Lung (tissue), 17 donors: ENCODE measurements at places on chromosomes 12 and 14.

DNA sequence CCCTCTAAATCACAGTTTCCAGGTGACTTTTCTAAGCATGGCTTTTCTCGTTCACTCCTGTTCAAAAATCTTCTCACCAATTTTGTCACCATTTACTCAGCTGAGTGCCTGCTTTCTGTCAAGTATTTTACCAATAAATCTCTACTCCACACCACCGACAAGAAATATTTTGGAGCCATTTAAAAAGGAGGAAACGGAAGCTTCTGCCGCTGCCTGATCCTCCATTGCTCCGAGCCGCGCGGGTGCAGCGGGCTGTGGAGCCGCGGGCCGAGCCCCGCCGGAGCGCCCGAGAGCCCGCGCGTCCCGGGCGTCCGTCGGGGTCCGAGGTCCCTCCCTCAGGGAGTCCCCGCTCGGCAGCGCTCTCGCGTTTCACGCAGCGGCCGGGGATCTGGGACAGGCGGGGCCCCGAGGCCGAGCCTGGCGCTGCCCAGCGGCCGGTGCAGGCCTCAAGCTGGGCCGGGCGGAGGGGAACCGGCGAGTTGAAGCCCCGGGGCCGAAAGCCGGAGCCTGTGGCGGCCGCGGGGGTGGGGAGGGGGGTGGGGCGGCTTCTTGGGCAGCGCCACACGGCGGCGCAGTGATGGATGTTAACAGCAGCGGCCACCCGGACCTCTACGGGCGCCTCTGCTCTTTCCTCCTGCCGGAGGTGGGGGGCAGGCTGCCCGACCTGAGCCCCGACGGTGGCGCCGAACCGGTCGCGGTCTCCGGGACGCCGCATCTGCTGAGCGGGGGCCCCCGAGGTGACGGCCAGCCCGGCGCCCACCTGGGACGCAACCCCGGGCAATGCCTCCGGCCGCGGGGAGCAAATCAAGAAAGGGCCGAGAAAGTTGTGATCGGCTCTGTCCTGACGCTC, 1.1 kb upstream of the HEBP1 start:
- DNase-seq, result peak; percentile 75

- DNase-seq, result peak; percentile 56
Observed at GRCh38 chr12:90290980-90291975, 582.6 kb upstream of the ATP2B1 start.

- peak; percentile 69 for DNase-seq
Observed at GRCh38 chr12:30796313-30796780, 41.6 kb upstream of the CAPRIN2 start.

DNA sequence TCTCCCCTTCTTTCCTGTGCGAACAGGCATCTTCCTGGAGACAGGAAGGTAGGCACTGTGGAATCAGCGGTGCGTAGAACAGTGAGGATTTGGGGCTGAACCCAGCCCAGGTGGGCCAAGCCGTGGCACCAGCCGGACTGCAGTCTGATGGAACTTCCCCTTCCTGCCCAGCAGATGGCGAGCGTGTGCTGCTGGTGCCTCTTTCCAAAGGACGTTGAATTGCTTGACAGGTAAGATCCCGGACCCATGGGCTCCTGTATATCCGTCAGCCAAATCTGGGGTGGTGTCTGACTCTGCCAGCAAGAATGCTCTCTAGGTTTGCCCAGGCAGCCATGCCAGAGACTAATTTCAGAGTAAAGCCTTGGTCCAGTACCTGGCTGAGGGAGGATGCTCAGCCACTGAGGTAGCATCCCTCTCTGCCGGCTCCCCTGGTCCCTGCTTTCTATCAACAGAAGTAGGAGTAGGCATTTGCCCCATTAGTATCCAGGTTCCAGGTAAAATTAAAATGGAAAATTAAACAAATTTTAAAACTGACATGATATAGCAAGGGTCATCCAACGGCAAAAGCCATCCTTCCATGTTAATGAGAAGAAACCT, 21.1 kb upstream of the KCNA5 start:
- peak; percentile 41 for DNase-seq

- DNase-seq, result no peak
Observed at GRCh38 chr12:117344716-117345115, 16.7 kb downstream of the NOS1 start.

- DNase-seq, result no peak
Observed at GRCh38 chr12:89038831-89039512, 313.3 kb downstream of the DUSP6 start.

DNA sequence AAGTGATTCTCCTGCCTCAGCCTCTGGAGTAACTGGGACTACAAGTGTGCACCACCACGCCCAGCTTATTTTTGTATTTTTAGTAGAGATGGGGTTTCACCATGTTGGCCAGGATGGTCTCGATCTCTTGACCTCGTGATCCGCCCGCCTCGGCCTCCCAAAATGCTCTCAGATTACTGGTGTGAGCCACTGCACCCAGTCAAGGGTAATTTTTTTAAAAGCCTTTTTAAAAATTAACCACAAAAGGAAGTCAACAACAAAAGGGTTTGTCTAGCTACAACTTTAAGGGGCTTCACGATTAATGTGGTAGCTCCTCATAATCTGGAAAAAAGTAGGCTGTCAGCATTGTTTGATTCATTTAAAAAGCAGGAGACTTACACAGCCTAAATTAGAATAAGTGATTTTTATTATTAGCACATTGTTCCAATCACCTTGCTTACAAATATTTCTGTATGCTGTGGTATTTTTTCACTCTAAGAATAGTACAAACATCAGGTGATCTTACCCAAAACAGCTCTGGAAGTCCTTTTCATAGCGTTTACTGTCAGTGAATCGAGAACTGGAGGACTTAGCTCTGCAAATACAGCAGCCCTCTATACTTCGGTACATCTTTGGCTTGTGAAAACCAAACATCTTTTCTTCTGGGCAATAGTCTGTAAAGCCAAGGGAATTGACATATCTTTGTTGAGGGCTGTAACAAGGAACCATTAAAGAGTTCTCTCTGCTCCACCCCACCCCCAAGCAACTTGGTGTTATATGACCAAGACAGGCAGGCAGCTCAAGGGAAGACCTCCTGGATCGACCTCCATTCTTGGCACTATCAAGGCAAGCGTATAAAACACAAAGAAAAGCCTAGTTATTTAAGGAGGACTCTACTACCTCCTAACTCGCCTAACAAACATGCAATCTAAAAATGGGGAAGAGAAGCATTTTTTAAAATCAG, 28.1 kb downstream of the SINHCAF start:
- DNase-seq, result no peak

DNA sequence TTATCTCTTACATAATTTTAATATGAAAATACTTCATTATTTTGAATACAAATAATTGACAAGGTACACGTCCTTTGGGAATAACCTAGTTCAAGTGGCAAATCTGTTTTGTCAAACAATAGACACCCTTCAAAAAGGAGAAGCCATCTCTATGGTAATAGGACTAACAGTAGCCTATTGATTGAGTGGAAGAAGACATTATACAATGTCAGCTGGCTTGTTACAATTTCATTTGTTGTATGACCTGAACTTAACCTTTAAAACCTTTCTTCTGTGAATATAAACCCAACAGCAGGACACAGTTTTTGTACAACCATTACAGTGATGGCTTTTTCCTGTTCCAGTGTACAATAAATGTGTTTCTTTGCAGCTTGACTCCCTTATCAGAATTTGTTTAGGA, 8.1 kb downstream of the TMEM260 start:
- no peak for DNase-seq

DNA sequence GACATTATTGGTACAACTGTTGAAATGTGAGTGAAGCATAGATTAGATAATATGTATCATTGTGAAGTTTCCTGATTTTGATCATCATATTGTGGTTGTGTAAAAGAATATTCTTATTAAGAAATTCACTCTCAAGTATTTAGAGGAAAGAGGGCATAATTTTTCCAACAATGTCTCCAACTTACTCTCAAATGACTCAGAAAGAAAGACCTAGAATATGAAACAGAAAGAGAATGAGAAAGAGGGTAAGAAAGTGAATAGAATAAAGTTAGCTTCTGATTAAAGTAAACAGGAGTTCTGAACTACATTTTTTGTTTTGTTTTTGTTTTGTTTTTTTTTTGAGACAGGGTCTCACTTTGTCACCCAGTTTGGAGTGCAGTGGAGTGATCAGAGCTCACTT, 123.0 kb downstream of the CPNE8 start:
- DNase-seq, result no peak
